RWPE1 (cell line): ENCODE measurements at places on chromosomes 16 and 17.

- no peak for DNase-seq
These were observed 1.4 kb downstream of the OSBPL7 start for GRCh38 chr17:47820033-47820789.

GRCh38 chr17:74028354-74029116 lies 174.9 kb upstream of the RPL38 start:
- no peak for DNase-seq

DNA sequence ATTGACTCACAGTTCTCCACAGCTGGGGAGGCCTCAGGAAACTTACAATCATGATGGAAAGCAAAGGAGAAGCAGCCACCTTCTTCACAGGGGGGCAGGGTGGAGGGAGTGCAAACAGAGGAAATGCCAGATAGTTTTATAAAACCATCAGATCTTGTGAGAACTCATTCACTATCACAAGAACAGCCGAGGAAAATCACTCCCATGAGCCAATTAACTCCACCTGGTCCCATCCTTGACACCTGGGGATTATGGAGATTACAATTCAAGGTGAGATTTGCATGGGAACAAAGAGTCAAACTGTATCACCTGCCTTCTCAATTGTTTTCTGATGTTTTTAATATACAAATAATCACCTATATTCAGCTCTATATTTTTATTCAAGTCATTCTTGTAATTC lies 1527.3 kb upstream of the GOT2 start:
- no peak for DNase-seq

GRCh38 chr17:64061178-64061898 lies 40.9 kb upstream of the ICAM2 start:
- DNase-seq: no peak

DNA sequence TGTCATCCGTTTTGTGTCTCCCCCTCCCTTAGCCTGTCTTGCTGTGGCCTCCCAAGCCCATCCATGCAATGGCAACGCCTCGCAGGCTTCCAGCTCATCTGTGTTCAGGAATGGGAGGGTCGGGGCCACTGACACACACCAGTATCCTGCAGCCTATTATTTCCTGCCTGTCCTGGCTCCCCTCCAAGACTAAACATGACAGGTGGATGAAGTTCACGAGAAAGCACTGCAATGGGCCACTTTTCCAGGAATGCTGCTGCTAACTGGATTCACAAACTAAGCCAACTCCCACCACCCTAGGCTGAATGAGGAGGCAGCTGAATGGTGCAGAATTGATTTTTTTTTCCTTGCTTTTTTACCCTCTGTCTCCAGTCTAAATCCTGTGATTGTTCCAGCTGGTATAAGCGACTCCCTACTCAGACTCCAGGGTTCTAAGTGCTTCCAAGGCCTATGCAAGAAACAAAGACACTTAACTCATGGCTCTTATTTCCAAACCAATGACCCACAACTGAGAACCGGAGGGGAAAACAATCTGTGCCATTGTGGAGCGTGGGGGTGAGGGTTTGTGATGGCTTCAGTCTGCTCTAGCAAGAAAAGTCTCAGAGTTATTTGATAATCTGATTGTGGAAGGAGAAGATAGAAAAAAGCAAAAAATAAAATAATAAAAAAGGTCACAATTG lies 23.3 kb downstream of the TMEM100 start:
- no peak for DNase-seq

DNA sequence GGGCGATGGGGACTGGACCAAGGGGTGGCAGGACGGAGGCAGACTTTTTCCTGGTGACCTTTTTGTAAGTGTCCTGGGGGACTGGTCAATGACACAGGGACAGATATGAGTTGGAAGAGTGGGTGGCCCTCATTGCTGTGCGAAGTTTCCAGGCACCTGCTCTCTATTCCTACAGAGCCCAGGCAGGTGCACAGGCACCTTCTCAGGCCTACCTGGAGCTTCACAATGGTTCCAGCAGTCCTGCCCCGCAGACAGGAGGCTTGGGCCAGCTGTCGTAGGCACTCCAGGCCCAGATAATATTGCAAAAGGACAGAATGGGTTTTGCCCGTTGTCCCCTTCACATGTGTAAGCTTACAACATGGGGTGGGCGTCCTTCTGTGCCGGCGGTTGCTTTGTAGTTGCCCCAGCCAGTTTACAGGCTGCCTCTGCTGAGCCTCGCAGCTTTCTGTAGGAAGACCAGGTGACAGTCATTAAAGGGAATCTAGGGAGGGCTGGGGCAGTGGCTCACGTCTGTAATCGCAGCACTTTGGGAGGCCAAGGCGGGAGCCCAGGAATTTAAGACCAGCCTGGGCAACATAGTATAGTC lies 84.3 kb downstream of the ARHGAP23 start:
- no peak for DNase-seq

- DNase-seq: no peak
These were observed 8.8 kb downstream of the RPL19 start for GRCh38 chr17:39208893-39209292.

DNA sequence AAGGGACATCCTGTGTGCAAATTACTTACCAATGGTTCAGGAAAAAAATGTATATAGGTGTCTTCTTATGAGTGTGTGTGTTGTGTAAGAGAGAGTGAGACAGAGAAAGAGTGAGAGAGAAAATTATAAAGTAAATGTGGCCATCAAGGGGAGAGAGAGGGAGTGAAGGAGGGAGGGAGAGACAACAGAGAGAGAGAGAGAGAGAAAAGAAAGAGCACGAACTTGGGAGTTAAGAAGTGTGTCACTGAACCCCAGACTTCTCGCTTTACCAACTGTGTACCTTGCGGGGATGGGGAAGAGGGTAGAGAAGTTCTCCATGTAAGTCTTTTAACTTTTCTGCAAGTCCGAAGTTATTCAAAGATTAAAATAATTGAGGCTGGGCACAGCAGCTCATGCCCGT lies 28.8 kb upstream of the ARL4D start:
- no peak for DNase-seq

DNA sequence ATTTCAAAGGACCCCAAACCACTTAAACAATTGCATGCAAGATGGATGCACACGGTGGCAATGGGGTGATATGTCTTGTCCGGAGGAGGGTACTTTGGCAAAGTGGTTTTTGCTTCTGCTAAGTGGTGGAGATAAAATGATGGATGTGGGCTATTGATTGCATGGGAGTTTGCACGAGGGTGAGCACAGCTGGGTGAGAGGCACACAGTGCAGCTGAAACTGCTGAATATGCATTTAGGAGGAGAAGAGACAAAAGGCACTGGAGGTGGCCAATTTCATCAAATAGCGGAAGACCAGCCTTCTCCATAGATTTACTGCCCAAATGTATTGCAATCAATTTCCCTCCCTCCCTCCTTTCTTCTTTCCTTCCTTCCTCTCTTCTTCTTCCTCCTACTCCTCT lies 414.4 kb upstream of the EEF2KMT start:
- DNase-seq: no peak

DNA sequence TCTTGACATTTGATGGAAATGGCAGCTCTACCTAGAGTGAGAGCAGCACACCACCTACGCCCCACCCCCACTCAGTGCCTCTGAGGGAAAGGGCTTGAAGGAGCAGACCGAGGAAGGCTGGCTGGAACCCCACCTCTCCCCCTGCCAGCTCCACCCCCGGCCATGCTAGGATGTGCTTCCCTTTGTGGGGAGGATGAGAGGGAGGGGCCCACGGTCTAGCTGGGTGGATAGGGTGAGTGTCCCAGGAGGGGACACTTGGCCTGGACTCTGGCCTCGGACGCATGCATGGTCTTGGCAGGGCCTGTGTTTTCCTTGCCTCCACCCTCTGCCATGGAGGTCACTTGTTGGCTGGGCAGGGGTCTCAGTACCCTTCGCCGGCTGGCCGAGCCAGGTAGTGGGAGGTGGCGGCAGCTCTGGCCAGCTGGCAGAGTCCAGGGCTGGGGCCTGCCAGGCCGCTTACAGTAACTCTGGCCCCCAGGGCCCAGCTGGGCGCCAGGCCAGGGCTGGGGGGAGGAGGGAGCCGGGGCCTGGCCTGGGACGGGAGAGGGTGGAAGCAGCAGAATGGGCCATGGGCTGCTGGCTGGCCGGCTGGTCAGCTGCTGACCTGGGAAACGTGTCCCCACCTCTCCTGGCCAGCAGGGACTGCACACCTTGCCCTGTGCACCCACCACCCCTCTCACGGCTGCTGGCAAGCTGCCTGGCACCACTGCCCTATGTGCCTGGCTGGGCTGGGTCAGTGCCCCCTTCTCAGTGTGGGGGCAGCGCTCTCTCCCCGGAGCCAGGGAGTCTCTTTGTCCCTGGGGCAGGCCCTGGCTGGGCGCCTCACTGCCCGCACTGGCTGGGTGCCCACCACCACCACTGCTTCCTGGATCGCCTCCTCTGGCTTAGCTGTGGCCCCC lies 23.0 kb downstream of the RARA start:
- DNase-seq: no peak

DNA sequence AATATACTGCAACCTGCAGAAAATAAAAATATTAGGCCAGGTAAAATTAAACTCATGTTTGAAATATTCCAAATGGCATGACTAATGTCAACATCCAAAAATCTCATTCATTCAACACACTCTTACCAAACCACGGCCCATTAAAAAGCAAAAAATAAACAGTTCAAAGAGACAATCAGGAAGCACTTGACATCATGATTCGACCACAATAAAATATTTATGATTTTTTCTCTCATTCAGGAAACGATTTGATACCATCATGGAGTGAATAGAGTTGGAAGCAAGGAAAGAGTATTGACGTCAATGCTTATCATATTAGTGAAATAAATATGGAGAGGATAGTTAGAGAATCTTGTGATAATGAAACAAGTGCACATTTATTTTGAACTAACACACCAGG lies 354.1 kb downstream of the KCNJ2 start:
- DNase-seq: no peak

DNA sequence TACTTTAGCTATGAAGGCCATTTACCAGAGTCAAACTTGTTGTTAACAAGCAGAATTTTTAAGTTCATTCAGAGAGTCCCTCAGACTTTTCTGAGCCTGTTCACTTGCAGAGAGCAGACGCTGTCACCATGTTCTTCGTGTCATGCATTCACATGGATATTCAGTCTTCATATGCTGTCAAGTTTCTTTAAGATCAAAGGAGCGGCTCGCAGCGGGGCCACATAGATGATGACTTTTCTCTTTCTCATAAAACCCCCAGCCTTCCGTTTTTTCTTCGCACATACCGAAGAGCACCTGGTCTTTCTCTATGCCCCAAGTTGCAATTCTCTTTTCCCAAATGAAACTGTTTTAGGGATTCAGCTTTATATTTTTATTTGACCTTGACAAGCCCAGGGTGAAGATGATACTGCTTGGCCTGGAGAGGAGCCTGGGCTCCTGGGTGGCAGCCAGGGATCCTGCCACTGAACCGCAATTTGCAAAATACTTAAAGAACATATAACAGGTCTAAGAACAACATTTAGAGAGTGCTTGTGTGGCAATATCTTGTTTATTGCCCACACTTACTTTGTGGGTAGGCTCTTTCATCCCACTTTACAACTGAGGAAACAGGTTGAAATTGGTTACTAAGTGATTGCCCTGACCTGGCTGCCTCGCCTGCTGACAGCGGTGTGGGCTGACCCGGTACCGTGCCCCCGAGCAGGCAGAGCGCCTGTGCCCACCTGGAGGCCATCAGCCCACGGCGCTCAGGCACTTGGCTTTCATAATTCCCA lies 22.9 kb downstream of the SEC14L1 start:
- DNase-seq: no peak

- no peak for DNase-seq
These were observed 455.3 kb upstream of the MAF start for GRCh38 chr16:80055831-80056230.

GRCh38 chr17:50696365-50696879 lies 11.3 kb downstream of the ANKRD40 start:
- DNase-seq: no peak

DNA sequence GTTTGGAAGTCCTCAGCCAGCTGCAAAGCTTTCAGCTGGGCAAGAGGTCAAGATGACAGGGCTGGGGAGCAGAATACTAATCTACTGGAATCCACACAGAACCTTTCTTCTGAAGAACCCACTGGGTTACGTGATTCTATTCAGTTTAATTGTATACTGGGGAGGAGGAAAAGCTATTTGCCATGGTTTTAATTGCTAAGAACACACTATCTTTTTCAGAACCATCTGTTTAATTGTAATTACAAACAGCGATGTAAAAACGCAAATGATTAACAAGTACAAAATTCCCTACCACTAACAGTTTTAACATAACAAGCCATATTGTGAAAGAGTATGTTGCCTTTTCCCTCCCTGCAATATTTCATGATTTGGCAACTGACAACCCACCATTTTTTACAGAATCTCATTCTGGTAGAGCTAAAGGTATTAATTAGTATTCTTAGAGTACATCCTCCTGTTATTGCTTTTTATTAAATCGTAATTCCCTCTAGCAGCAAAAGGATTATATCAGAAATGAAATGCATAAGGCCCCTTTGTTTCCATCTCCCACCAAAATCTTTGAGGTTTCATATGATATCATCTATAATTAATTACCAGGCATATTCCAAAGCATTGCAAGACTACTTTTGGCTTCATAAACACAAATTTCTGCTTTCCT lies 12.1 kb downstream of the HYDIN start:
- DNase-seq: no peak

DNA sequence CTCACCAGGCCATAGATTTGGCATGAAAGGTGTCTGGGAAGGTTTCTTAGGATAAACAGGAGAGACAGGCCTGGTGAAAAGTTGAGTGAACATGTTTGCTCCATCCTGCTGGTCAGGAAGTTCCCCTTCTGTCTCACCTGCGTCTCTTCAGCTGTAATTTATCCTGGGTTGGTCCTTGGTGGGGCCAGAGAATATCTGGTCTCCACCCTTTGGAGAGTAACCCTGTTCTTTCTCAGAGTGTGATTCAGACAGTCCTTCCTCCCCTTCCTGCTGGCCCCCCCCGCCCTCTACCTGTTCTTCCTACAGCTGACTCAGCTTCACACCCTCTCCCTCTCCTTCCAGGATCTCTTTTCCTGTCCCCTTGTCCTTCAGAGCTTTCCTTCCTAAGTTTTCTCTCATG lies 17.1 kb downstream of the MINK1 start:
- peak; percentile 88 for DNase-seq

DNA sequence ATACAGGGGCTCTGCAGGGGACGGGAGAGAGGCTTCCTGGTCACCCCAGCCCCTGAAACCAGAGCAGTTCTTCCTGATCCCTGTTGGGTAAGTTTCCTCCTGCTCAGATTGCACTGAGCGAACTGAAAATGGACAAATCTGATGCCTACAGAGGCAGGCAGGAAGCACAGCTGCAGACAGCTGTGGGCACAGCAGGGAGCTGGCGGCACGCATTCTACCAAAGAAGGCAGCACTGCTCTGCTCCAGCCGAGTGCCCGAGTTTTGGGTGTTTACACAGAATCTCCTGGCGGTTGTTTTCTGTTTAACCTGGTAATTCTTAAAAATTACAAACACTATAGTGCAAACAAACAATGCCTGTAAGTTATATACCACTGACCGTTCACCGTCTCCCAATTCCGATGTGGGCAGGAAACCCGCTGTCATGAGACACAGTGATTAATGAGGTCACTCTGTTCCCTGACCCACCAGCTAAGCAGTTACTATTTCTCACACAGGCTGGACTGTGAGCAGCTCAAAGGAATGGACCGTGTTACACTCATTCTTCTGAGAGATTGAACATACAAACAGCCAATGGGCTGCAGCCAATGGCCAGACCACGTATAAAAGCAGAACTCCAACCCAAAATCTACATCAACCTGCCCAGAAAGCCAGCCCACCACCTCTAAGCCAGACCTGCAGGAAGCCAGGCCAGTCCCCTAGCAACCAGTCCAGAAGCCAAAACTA lies 25.5 kb downstream of the NSMCE1 start:
- DNase-seq: no peak
